ENCODE measurements at places on chromosomes 3 and 15. TPM values are rescaled to one million over a fixed set of nuclear protein-coding genes. Genes with fewer than 3 reads are reported as not detected.

DNA sequence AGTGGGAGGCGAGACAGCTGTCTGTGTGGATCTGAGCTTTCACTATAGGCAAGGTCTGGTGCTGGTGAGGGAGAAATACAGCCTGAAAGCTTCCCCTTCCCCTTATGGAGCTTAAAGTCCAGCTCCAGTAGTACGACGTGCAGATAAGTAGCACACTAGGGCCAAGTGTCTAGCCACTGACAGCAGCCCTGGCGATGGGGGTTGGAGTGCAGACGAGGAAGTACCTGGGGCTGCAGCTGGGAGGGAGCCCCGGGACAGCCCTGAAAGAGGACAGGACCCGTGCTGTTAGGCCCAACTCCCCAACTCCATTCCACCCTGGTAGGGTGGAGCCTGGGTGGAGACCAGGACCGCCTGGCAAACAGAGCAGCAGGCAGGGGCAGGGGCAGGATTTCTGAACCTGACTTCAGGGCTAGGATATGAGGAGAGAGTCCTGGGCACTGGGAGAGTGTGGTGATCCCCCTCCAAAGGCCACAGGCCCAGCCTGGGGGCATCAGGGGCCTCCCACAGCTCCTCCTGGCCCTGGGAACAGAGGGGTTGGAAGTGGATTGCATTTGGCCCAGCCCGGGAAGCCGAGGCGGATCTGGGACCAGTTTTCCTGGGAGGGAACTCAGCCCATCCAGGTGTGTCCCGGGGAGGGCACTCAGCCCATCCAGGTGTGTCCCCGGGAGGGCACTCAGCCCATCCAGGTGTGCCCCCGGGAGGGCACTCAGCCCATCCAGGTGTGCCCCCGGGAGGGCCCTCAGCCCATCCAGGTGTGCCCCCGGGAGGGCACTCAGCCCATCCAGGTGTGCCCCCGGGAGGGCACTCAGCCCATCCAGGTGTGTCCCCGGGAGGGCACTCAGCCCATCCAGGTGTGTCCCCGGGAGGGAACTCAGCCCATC, 42.8 kb downstream of the BDH1 start:
- peaks cover 13% of the 10 kb centered on the region for H3K36me3 ChIP-seq
- peaks cover 6% of the 10 kb centered on the region for H3K27me3 ChIP-seq
- H3K27ac ChIP-seq = no peak overlapping the region
- H3K4me1 ChIP-seq = peaks cover 5% of the 10 kb centered on the region
- H3K4me3 ChIP-seq = no peak overlapping the region

DNA sequence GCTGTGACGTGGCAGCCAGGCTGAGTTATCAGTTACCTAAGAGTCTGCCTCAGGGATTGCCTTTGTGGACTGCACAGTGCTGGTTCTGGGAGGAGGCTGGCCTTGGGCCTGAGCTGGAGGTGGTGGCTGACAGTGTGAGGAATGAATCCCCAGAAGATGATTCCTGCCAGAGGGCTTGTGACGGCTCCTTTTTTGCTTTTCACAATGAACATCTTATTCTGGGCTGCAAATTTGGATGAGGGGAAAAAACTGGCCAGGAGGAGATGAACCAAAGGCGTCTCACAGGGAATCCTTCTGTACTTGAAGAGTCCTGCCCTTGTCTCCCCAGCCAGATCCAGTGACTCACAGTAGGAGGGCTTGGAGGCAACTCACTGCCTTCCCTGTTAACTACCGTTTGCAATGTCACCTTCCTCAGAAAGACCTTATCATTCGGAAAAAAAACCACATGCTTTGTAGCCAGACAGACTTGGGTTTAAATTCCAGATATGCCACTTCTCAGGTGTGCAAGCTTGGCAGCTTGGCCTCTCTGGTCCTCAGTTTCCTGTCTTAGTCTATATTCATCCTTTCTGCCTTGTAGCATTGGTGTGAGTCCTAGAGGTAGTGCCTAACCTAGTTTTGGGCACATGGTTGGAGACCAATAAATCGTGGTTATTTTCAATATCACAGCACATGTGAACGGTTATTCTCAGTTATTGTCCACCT, 19.1 kb downstream of the ST6GAL1 start:
- peaks cover 50% of the 10 kb centered on the region for H3K36me3 ChIP-seq
- no peaks in the 10 kb centered on the region for H3K27me3 ChIP-seq
- H3K4me3 ChIP-seq = peak overlapping the region; percentile 38
- no peak for DNase-seq
- H3K27ac ChIP-seq = no peak overlapping the region

DNA sequence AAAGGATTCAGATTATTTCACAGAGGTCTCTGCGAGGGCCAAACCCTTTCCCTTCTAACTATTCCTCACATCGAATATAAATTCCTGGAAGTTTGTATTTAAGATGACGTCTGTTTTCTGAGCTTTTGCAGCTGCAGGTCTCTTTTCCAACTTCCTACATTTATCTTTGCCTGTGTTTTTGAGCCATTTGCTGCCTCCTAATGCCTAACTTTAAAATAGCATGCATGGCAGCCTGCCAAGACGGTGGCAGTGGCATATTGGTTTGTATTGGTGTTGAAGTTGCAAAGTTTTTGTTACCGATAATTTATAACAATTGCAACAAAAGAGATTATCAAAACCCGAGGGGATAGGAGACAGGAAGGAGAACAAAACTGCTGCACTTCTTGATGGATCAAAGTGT, 187.1 kb upstream of the DNAJC19 start:
- H3K4me3 ChIP-seq = no peak overlapping the region
- no peaks in the 10 kb centered on the region for H3K36me3 ChIP-seq
- no peaks in the 10 kb centered on the region for H3K27me3 ChIP-seq
- DNase-seq = peak; percentile 60
- H3K27ac ChIP-seq = no peak overlapping the region

DNA sequence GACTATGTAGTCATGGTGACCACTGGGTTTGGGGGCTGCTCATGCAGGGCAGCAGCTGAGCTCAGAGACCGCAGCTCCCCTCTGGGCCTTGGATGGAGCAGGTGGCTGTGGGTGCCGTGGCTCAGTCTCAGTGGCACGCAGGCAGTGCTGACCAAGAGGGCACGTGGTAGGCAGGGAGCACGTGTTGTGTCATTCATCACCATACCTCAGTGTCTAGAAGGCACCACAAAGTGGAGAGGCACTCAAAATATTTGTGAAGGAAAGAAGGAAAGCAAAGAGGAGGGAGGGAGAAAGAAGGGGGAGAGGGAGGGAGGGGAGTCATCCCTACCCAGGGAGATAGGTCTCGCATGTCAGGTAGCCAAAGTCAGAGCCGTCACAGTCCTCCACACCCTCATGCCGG, 26.1 kb downstream of the EAF1 start:
- H3K36me3 ChIP-seq = peaks cover 9% of the 10 kb centered on the region
- H3K27ac ChIP-seq = no peak overlapping the region
- no peaks in the 10 kb centered on the region for H3K4me1 ChIP-seq

- H3K4me3 ChIP-seq = no peak overlapping the region
- H3K4me1 ChIP-seq = no peaks in the 10 kb centered on the region
- H3K27me3 ChIP-seq = no peaks in the 10 kb centered on the region
- H3K27ac ChIP-seq = no peak overlapping the region
- peaks cover 4% of the 10 kb centered on the region for H3K36me3 ChIP-seq
- DNase-seq = no peak
Observed at GRCh38 chr3:93910097-93910496, 63.6 kb downstream of the PROS1 start.

- H3K27me3 ChIP-seq = peaks cover 2% of the 10 kb centered on the region
- no peak overlapping the region for H3K4me3 ChIP-seq
- DNase-seq = no peak
- peaks cover 8% of the 10 kb centered on the region for H3K36me3 ChIP-seq
- H3K27ac ChIP-seq = no peak overlapping the region
- H3K4me1 ChIP-seq = peaks cover 6% of the 10 kb centered on the region
Observed at GRCh38 chr15:43702174-43702573, 8.5 kb downstream of the CKMT1A start.

DNA sequence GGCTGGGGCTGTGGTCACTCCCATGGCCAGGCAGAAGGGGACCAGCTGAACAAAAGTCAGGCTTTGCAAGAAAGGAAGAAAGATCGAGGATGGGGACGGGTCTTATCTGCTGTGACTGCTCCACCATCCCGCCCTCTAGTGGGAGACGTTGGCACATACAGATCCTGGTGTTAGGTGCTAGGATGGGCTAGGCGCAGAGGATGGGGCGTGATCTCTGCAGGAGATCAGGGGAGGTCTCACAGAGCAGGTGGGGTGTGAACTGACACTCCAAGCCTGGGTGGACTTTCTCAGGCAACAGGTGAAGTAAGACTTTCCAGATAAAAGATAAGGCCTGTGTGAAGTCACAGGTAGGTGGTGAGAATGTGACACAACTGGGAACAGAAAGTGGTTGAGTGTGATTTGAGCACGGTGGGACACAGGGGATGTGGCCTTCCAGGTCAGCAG, 141.9 kb upstream of the SMAD3 start:
- H3K36me3 ChIP-seq = peaks cover 5% of the 10 kb centered on the region
- H3K4me3 ChIP-seq = no peak overlapping the region
- DNase-seq = peak; percentile 36
- peaks cover 19% of the 10 kb centered on the region for H3K4me1 ChIP-seq
- H3K27ac ChIP-seq = no peak overlapping the region
- peaks cover 2% of the 10 kb centered on the region for H3K27me3 ChIP-seq

GRCh38 chr15:74384881-74385643, 17.6 kb upstream of the CYP11A1 start:
- H3K27ac ChIP-seq = peak overlapping the region; percentile 67
- H3K27me3 ChIP-seq = peaks cover 5% of the 10 kb centered on the region
- no peak overlapping the region for H3K4me3 ChIP-seq
- H3K36me3 ChIP-seq = no peaks in the 10 kb centered on the region
- DNase-seq = no peak
- H3K4me1 ChIP-seq = peaks cover 38% of the 10 kb centered on the region

DNA sequence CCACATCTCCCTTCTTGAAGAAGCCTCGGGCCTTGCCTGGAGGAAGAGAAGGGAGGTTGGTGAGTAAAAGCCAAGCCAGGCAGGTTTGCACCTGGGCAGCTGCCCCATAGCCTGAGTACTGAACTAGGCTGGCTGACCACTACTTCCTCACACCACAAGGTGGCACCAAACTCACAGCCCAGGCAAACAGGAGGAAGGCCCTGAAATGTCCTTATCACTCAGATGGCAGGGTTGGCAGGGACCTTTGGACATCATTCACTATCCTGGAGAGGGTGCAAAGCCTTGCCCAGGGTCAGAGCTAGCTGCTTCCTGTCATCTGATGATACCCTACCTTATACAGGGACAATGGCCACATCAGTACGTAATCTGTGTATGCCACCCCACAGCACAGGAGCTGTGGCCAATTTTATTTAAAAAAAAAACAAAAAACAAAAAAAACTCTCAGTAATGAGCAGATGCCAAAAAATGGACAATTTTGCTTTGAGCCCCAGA, 2.2 kb upstream of the GRAMD2A start:
- peaks cover 13% of the 10 kb centered on the region for H3K27me3 ChIP-seq
- peak; percentile 70 for DNase-seq
- H3K36me3 ChIP-seq = peaks cover 53% of the 10 kb centered on the region

GRCh38 chr3:24158761-24159454, 213.8 kb downstream of the NR1D2 start:
- no peak for DNase-seq
- peaks cover 3% of the 10 kb centered on the region for H3K4me1 ChIP-seq
- H3K4me3 ChIP-seq = no peak overlapping the region
- H3K36me3 ChIP-seq = no peaks in the 10 kb centered on the region

Gene GABRR3
- total RNA-seq = not detected

Gene IGF2BP2
- 165 TPM for total RNA-seq

Measured in endothelial cell (in vitro differentiated cells).